CD4-positive, CD25-positive, alpha-beta regulatory T cell (primary cell): ENCODE measurements at places on chromosomes 7 and 10. TPM values are rescaled to one million over a fixed set of nuclear protein-coding genes. Genes with fewer than 3 reads are reported as not detected.

DNA sequence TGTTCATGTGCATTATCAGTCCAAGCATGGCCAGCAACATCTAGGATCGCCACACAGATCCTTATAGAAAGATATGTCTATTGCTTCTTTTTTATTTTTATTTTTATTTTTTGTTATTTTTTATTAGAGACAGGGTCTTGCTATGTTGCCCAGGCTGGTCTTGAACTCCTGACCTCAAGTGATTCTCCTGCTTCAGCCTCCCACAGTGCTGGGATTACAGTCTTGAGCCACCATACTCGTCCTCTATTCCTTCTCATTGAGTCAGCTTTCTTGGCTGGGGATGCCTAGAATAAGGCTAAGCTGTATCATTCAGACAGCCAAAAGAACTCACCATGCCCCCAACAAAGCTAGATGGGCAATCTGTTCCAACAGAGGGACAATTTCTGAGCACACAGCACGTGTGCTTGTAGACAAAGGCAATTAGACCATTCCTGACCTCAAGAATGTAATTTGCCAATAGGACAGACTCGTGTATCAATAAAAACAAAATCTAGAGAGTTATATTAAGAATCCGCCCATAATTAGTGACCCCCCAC lies 264.0 kb upstream of the NEBL start:
- no peak for DNase-seq

DNA sequence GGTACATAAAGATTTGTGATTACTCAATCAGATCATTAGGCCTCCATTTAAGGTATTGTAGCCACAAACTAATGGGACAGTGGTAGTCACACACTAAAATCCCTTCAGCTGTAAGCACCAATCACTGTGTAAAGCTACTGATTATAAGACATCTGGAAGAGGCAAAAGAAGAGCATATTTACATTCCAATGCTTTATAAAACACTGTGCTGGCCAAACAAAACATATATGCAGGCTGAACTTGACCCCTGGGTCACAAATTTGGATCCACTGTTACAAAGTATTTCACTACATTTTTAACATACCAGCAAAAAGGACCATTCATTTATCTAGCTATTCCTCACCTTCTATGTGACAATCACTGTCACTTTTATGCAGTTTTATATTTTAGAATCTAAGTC lies 41.4 kb upstream of the ANLN start:
- no peak for DNase-seq

The CLRN3 gene
- not detected for polyA plus RNA-seq

The ARL5B gene
- polyA plus RNA-seq = 1.1 TPM

GRCh38 chr7:90483251-90483650 lies 13.8 kb downstream of the PTTG1IP2 start:
- no peak for DNase-seq

DNA sequence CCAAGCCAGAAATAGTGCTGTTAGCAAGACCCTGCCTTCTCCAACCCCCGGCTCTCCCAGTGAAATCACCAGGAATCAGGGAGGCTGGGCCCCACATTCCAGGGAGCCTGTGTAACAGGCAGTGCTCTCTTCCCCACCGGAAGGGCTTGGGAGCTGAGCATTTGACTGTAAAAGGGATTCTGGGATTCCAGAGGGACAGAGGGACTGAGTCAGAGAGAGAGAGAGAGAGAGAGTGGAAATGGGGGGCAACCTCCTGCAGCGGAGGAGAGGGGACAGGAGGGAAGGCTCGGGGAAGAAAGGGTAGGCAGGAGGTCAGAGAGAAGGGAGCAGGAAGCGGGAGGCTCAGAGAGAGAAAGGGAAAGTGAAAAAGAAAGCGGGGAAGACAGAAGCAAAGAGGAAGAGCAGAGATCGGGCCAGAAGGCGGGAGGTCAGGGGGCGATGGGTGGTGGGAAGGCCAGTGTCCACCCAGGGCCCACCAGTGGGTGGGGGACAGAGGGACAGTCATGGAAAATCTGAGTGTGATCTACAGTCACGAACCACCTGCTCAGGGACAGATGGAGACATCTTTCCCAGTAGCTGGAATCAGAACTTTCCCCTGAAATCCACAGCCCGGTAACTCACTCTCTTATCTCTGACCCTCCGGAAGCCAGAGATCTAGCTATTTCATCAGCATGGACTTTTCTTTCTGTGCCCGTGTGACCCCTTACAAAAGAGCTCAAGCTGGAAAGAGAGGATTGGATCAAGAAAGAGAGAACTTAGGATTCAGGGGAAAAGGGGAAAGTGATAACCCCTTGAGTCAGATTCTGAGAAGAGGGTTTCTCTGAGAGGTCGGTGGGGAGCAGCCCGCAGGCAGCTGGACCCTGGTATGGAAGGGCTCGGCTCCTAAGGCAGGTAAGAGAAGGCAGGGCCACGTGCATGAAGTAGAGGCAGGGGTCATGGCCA lies 4.6 kb upstream of the SERPINE1 start:
- DNase-seq = no peak

The CARD11 gene
- 7.1 TPM for polyA plus RNA-seq

The RAPGEF5 gene
- polyA plus RNA-seq = not detected

DNA sequence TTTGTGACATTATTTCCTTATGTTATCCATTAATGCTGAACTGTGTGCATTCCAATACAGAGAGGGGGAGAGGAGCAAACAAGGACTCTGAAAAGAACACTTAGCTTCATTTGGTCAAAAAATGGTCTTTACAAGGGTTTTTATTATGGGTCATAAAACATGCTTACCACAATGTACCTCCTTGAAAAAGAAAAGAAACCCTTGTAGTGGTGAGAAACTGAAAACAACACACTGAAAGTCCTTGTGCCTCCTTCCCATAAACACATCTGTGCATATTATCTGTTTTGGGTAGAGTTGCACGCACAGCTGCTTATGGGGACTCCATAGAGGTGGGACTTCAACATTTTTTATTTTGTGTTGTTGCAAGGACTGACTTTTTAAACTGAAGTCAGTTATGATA lies 98.7 kb downstream of the CDK6 start:
- no peak for DNase-seq

- no peak for DNase-seq
Measured at GRCh38 chr10:21292763-21293517, 232.5 kb downstream of the SKIDA1 start.

- DNase-seq = no peak
Measured at GRCh38 chr10:49518982-49519578, 19.8 kb downstream of the ERCC6 start.

DNA sequence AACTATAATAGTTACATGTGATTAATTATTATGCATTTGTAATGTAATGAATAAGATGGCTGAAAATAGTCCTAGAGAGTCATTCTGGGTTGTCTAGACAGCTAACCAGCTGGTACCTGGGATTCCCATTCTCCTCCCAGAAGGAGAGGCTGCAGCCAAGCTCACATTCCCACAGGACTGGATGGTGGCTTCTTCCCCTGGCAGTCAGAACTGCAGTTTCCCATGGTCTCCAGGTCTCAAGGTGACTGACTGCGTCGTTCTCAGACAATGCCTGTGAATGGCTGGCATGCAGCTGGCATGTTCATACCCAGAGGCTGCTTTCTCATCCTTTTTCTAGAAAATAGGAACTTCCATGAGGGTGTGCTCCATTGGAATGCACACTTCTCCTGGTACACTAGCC lies 21.3 kb downstream of the TAS2R16 start:
- no peak for DNase-seq

The STX1A gene
- 2.3 TPM for polyA plus RNA-seq

DNA sequence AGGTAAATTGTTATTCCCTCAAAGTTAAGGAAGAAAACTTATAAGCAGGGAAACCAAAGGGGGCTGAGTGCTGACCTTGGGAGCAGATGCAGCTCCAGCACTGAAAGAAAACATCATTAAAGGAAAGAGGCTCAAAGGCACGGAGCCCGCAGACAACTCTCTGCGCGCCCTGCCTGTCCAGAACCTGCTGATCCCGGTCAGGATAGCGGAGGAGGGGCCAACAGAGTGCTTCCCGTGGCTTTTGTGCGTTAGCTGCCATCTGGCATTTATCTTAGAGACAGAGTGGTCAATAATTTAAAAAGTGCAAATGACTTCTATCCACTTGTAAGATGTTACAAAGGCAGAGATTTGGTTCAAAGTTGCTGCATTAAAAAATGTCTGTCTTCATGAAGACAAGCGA lies 162.1 kb downstream of the FANK1 start:
- DNase-seq = no peak

The ZNF398 gene
- polyA plus RNA-seq = 11.9 TPM

The ARMC3 gene
- not detected for polyA plus RNA-seq

The BMPER gene
- not detected for polyA plus RNA-seq

GRCh38 chr7:28052933-28053332 lies 127.7 kb downstream of the JAZF1 start:
- no peak for DNase-seq

The SUGCT gene
- 3.1 TPM for polyA plus RNA-seq

DNA sequence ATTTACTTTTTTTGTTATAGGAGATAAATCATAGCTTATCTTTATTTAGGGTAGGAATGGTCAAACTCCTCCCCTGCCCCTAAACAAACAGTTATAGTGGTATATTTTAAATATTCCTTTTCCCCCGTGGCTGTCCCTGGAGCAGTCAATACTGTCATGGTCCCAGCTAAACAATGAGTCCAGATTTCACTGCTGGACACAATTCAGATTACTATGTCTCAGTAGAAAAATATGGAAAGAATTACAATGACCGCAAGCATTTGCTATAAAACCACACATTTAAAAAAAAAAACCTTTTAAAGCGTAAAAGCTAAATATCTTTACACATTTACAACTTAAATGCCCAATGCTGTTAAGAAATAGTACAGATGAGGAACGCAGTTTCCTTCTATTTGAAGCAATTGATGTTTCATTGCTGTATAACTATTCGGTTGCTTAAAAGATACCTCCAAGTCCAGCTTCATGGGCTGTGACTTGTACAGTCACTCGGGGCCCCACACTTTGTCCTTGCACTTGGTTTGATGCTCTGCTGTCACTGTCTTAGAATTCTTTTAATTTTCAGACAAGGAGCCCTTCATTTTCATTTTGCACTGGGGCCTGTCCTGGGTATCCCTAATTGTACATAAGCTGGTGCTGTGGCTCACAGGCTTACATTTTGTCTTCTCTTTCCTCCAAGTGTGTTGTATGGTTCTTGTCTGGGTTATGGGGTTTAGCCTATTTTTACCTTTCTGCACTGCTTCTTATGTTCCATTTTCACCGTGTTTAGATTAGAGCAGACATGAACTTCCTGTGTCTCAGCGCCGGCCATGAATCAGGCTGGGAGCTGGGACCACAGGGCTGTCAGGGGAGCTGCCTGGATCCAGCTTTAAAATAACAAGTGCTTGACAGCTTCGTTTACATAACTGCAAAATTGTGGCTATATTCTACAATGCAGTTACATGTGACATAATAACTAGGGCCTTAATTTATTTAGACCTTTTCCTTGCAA lies 530.2 kb upstream of the FZD8 start:
- DNase-seq = no peak

DNA sequence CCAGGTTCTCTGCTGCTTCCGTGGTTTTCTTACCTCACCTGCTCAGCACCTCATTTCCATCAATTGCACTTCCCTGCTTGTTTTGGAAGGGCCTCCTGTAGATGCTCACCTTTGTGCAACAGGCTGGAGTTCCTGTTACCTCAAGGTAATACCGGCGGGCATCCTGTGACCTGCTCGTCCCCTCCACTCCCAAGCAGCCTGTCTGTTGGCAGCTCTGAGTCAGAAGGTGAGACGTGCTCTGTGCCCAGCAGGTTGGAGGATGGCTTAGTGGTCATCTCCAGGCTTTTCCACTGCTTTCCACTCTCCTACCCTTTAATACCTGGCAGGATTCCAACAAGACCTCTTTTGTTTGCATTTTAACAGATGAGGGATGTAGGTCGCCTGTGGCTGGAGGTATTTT lies 86.0 kb downstream of the CAMK1D start:
- DNase-seq = no peak
